ENCODE measurements at places on chromosomes 4 and X.

- DNase-seq: no peak
Observed at GRCh38 chr4:152408514-152409327, 127.2 kb downstream of the FBXW7 start.

- no peak for DNase-seq
Observed at GRCh38 chr4:90234916-90235547, 107.8 kb downstream of the CCSER1 start.

DNA sequence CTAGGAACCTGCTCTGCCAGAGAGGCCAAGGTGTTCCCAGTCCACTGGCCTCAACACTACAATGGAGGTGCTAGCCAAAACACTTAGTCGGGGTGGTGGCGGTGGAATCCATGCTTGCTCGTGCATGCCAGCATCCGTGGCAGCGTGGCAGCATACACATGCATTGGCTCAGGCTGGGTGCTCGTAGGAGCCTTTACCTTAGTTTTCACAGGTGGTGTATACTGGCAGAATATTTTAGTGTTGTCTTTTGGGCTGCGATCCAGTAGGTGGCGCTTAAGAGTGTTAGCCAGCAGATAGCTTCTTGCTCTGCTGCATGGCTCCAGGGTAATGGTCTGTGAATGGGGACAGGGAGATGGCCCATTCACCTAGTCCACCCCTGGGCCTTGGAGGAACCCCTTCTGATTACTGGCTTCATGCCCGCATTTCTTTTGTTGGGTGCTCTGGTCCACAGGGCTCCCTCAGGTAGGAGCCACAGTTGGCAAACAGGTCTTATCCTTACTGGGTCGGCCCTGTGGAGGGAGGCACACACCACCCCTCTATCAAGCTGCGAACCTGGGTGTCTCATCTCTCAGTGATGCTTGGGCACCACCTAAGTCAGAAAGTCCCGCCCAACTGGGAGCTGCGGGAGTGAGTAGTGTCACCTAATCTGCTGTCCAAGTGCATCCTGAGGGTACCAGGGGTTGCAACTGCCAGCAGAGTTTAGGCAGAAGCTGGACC, 40.0 kb downstream of the RIPPLY1 start:
- no peak for DNase-seq

DNA sequence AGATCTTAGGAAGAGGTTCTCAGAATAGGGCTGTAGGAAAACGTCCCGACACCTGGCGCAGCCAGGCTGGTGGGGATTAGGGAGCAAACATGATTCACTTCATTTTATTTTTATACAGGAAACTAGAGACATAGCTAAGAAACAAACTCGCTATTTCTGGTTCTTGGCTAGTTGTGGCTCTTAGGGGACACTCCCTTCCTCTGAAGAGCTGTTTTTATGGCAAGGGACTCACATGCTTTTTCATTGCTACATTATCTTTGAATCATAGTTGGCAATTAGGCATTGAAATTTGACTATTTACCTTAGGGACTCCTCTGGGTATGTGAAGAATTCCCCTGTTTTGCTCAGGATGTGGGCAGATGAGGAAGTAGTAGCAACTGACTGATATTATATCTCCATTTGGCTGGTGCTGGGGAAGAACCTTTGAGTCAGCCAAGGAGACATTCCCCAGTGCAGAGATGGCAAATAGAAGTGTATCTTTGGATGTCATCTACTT, 174.5 kb downstream of the SMIM20 start:
- DNase-seq: no peak

Measured in activated CD8-positive, alpha-beta memory T cell treated with anti-CD3 and anti-CD28 coated beads for 48 hours (primary cell).